ENCODE measurements at places on chromosomes 1 and 21. TPM values are rescaled to one million over a fixed set of nuclear protein-coding genes. Genes with fewer than 3 reads are reported as not detected.

DNA sequence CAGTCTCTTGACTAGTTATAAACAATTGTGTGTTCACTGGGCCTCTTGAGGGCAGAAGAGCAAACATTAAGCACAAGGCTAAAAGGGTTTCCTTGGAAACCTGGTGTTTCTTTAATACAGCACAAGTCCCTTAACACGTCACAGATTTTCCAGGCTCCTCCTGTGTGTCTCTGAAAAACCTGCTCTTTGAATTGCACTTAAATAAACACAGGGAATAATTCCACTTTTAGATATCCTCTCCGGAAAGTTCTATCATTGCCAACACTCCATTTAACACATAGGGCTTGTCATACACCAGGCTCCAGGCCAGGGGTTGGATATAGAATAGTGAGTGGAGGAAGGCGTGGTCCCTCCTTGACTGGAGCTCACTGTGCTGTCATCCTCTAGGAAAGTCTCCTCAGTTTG, 442.6 kb downstream of the DSCAM start:
- DNase-seq: peak; percentile 47

DNA sequence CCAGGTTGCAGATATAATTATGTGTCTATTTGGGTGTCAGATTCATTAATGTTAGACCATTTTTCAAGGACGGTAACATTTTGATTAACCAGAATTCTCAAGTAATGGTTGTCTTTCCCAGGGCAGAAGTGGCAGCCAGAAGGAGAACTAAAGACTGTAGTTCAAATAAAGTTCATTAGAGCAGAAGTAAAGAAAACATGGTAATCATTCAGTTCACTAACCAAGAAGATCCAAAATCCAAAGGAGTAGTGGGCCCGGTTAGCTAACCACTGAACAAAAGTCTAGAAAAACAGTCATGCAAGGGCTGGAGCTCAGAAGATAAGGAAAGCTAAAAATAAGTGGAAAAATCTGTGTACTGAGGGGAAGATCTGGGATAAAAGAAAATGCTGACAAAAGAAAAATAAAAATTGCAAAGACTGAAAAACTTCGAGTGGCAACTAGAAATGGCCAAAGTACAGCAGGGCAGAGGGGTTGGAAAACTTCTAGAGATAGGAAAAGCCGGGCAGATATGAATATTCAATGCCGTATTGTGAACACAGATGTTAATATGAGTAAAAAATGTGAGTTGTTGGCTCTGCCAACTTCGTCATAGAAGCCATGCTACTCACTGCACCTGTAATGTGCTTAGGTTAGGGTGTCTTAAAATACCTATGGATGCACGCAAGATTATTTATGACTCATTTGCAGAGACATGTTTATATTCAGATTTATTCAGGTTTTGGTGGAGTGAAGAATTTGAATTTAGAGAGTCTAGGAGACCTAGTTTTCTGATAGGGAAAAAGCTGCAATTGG, 925.9 kb downstream of the LTN1 start:
- no peak for DNase-seq

GRCh38 chr1:107965110-107965991, at the start of gene VAV3:
TSS of gene VAV3 (minus strand) at chr1:107965180. CDS start at chr1:107964869, 311 bp downstream.
- DNase-seq: peak; percentile 88

DNA sequence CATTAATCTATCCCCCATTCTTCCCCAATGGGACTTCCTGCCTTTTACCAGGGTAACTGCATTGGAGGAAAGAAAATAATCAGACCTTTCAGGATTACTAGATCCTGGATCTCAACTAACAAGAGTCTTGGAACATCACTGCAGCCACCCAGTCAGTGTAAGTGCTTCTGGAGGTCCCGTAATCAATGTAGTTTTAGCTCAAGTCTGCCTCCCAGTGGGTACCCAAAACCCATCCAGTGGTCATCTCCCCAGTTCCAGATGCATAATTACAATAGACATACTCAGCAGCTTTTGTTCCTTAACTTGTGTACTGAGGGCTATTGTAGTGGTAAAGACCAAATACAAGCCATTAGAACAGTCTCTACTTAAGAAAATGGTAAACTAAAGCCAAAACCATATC, 319.1 kb downstream of the GPATCH2 start:
- no peak for DNase-seq

Gene CR2
- not detected for total RNA-seq

All from left cardiac atrium (tissue), 4 donors.